ENCODE measurements at places on chromosomes 3 and 15. TPM values are rescaled to one million over a fixed set of nuclear protein-coding genes. Genes with fewer than 3 reads are reported as not detected.

CNBP gene
- total RNA-seq = 338 TPM

STARD5 gene
- total RNA-seq = 1.5 TPM

CLSTN2 gene
- 0.05 TPM for total RNA-seq

CADM2 gene
- 0.21 TPM for total RNA-seq

ENTPD3 gene
- not detected for total RNA-seq

ADAMTSL3 gene
- 0.25 TPM for total RNA-seq

ACTC1 gene
- total RNA-seq = 0.48 TPM

TRH gene
- not detected for total RNA-seq

CYP8B1 gene
- total RNA-seq = not detected

CD86 gene
- total RNA-seq = not detected

ARNT2 gene
- 15.9 TPM for total RNA-seq

IQCF5 gene
- total RNA-seq = not detected

CHDH gene
- 1.8 TPM for total RNA-seq

ZNF502 gene
- 1.4 TPM for total RNA-seq

RPL32 gene
- total RNA-seq = 2,434 TPM

MED12L gene
- 0.50 TPM for total RNA-seq

SLC9C1 gene
- total RNA-seq = not detected

RNF7 gene
- 139 TPM for total RNA-seq

TYRO3 gene
- total RNA-seq = 12.6 TPM

EFCC1 gene
- total RNA-seq = not detected

KNG1 gene
- not detected for total RNA-seq

IL17RE gene
- total RNA-seq = 0.88 TPM

ZBTB47 gene
- total RNA-seq = 6.3 TPM

CDHR4 gene
- total RNA-seq = 0.29 TPM

CASR gene
- total RNA-seq = not detected

PIK3CB gene
- total RNA-seq = 17.7 TPM

LRRC34 gene
- total RNA-seq = not detected

Data from A549 treated with RU486 at 1 μM for 4 hours (cell line).